Activated CD4-positive, CD25-positive, alpha-beta regulatory T cell treated with anti-CD3 and anti-CD28 coated beads, Interleukin-2, amount 50 U/mL, for 24 hours (primary cell): ENCODE measurements at places on chromosomes 1 and 21.

DNA sequence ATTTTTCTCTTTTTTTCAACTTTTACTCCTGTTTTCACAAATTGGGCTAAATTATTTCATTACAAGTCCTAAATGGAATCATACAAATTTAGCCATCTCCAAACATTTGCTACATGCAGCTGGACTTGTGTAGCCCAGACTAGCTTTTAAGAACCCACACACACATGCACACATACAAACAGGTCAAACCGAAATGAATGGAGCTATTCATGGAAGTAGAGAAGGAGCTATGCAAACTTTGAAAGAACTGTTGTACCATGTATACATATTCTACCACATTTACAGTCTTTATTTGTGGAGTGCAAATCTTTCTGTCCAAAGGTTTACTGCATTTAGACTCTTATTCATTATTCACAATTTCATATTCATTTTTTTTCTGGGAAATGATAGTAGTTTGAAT, 189.1 kb upstream of the RNPC3 start:
- no peak for ATAC-seq

GRCh38 chr1:229397762-229398161, 36.1 kb downstream of the ACTA1 start:
- ATAC-seq = no peak

DNA sequence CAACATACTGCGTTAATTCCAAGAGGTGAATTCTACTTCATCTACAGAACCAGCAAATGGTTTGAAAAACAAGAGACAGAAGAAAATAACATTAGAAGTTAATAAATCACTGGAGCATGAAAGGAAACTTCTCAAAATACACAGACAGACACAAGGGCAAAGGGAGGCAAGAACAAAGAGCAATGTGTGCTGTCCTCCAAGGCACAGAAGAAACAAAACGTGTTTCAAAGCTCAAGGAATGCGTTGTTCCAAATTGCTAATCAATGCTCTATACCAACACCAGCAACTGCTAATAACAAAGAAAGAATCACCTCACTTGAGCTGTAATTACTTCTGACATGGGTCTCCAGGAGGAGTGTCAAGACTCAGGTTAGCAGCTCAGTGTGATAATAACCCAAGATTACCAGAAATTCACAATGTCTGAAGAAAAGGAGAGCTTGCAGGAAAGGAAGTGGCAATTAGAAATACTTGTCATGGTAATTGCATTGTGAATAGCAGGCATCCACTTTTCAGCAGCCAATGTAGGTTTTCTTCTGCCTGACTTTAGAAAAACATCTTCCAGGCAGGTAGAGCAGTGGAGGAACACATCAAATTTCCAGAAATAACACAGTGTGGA, 175.4 kb downstream of the SEC16B start:
- no peak for ATAC-seq

GRCh38 chr1:170410401-170411166, 121.4 kb upstream of the GORAB start:
- ATAC-seq = no peak

GRCh38 chr1:169653873-169654272, 23.9 kb upstream of the SELP start:
- ATAC-seq = no peak

DNA sequence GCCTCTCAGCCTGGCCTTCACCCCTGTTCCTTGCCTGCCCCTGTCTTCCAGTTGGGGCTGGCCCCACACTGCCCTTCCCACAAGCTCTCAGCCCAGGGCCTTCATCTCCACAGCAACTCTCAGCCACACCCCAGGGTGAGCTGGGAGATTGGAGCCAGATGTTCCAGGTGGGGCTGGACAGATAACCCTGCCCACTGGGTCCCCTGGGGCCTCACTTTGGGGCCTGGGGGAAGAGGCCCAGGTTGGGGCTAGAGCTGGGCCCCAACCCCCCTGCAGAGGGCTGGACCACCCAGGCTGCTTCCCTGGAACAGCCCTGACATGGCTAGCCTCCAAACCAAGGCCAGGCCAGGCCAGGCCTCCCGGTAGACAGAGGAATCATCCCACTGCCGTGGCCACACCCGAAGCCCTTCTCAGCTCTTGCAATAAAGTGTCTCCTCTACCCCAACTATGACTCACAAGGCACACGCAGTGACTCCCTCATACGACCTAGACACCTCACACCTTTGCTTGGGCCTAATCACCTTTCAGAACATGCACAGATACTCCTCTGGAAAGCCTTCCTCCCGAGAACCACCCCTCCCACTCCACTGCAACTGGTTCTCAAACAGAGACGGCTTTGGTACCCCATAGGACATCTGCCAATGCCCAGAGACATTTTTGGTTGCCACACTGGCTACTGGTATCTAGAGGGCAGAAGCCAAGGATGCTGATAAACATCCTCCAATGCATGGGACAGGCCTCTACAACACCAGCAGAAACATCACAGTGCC, 22.2 kb downstream of the SLC2A1 start:
- ATAC-seq = peak; percentile 61

GRCh38 chr1:175904808-175905207, 161.4 kb upstream of the TNR start:
- no peak for ATAC-seq

DNA sequence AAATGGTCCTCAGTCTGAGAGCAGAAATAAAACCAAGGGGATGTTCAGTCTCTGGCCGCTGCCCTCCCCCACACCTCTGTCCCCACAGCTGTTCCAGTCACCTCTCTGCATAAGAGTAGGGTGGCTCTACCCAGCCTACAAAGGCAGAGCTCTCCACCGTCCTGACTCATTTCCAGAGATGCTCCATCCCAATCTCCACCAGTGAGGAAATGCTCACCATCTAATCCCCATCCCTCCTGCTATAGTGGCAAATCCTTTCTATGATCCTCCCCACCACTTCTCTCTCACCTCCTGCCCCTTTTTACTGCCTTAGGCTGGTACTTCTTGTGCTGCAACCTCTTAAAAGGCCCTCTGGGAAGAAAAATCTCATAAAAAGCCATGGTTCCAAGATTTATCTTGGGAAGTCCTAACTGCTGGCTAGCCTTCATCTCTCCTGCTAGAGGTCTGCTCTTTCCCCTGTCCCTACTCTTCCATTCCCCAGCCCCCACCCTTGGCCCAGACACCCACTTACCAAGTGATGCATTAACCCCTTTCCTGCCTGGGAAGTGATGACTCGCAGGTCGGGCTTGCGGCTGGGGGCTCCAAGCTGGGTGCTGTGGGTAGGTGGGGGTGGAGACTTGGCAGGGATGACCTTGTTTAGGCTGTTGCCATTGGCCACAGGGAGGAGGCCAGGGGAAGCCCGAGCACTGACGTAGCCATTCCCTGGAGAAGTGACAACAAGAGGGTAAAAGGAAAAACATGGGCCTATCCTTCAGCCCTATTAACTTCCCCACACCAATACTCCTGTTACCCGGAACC, 23.9 kb downstream of the MEF2D start:
- no peak for ATAC-seq

GRCh38 chr1:231855361-231855760, 228.8 kb downstream of the DISC1 start:
- no peak for ATAC-seq

- ATAC-seq = peak; percentile 30
Measured at GRCh38 chr1:206117151-206117948, at the start of gene AVPR1B. TSS of gene AVPR1B (minus strand) at chr1:206117388. CDS start at chr1:206116890, 498 bp downstream.

DNA sequence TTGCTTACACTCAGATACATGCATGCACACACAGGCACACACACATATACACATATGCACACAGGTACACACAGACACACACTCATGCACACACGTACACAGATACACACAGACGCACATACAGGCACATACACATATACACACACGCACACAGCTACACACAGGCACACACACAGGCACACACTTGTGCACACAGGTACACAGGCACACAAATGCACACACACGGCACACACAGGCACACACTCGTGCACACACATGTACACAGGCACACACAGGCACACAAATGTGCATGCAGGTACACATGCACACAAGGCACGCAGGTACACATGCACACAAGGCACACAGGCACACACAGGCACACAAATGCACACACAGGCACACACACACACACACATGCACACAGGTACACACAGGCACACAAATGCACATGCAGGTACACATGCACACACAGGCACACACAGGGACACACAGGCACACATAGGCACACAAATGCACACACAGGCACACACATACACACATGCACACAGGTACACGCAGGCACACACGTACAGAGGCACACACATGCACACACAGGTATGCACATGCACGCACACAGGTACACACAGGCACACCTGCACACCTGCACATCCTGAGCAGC, 110.0 kb downstream of the WDR4 start:
- ATAC-seq = no peak

- ATAC-seq = peak; percentile 48
Measured at GRCh38 chr1:111127923-111128643, 11.8 kb downstream of the DRAM2 start.

- ATAC-seq = no peak
Measured at GRCh38 chr1:74436078-74436477, 76.3 kb downstream of the LRRC53 start.

DNA sequence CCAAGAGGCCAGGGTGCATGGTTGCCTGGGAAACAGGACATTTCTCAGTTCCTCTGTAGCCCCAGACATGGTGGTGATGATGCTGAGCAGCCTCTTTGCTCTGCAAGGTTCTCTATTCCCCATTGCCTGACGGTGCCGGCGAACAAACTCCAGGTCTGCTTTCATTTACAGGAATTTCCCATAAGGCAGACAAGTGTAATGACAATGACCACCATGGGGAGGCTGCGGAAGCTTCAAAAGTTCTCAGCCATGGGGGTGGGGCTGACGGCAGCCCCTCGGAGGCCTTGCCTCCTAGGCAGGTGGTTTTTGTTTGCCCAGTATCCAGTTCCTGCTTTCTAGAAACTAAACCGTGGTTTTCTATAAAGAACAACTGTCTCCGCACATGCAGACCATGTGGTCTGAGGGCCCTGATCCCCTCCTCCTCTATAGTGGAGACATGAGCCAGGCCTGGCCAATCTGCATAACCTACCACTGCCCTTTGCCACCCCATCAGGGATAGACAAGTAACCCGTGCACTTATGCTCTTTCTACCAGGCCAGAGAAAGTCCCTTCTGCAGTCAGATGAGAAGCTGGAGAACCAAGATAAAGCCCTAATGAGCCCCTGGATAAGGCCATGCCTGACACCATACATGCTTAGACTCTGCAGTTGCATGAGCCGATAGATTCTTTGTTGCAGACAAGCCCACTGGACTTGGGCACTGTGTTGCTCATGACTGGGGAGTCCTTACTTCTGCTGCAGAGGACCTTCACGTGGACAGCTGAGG, 54.1 kb downstream of the LDLRAD2 start:
- ATAC-seq = no peak
